Heart left ventricle (tissue), 16 donors: ENCODE measurements at places on chromosomes 11 and 22. TPM values are rescaled to one million over a fixed set of nuclear protein-coding genes. Genes with fewer than 3 reads are reported as not detected.

DNA sequence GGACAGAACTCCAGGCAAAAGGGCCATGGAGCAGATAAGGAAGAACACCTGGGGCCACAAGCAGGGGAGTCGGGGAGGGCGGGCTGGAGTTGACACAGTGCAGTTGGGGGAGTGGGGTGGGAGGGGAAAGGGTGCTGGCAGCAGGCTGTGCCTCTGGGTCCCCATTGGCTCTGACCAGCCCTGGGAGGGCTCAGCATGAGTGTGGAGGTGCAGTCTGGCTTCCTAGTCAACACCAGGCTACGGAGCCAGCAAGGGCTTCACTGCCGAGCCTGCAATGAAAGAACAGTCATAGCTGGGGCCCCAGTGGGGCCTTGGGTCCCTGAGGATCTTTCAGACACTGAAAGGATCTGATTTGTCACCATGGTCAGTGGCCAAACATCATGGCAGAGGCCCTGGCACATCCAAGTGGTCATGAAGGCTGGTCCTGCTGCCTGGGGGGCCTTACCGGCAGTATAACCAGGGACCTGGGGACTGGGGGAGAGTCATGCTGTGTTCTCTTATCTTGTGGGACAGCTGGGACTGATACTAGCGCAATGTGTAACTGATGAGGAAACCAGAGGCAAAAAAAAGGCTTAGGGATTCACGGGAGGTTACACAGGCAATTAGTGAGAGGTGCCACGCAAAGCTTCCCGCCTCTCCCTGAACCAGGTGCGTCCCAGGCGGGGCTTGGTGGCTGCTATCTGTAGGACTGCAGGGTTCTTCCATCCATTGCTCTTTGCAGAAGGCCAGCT, 11.6 kb downstream of the SLC37A2 start:
- DNase-seq: no peak

- no peak for DNase-seq
These were observed 26.3 kb upstream of the RASL10A start for GRCh38 chr22:29341849-29342127.

TMEM191C gene
- polyA plus RNA-seq: 0.35 TPM

- peak; percentile 40 for DNase-seq
These were observed 68.5 kb upstream of the PARVG start for GRCh38 chr22:44112191-44112590.

- no peak for DNase-seq
These were observed 55.1 kb upstream of the SCUBE2 start for GRCh38 chr11:9146477-9146876.

IL18BP gene
- polyA plus RNA-seq: 4.1 TPM

GRCh38 chr11:7648264-7648663, 25.0 kb downstream of the CYB5R2 start:
- DNase-seq: no peak

DNA sequence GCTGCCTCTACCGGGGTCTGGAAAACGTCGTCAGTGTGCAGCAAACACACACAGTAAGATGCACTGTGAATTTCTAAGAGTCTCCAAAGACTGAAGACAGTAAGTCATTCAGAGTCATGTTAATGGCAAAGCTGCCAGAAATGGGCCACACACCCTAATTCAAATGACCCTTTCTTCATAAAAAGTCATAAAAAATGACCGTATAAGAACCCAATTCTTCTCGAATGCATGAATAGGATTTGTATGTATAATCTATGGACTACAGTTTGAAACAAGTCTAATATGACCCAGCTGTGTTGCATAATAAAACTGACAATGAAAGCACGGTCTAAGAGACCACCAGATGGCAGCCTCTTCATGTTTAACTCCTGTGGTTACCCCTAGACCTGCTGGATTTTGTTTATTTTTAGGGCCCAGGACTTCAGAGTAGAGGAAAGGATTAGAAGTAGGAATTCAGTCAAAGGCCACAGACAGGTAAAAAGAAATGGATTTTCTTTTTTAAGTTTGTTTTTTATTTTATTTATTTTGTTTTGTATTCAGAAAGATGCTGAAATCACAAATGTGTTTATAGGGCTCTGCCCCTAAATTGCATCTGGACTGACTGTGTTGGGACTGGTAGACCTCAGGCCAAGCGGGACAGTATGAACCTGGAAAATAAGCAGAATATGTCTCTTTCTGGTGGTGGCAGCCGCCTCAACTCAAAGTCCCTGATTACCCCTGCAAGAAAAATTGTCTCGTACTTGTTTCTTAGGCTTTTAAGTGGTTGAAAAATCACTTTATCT, 32.1 kb upstream of the SLC5A12 start:
- peak; percentile 10 for DNase-seq

LDHAL6A gene
- polyA plus RNA-seq: not detected

DNA sequence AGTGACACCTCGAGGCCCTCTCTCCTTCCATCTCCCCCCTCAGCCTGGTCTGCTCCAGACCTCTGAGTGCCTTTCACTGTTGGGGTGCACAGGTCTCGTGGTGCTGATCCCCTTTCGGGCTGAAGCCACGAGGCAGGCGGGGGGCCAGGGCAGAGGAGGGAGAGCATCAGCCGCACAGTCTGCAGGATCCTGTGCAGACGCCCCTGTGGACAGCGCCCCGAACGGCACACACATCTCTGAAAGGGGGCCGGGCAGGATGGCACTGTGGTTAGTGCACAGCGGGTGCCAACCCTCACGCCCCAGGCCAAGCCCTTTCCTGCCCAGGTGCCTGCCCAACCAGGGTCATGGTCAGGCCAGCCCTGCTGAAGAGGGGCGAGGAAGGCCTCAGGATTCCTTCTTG, 56.7 kb downstream of the CACNA1I start:
- DNase-seq: no peak

DNA sequence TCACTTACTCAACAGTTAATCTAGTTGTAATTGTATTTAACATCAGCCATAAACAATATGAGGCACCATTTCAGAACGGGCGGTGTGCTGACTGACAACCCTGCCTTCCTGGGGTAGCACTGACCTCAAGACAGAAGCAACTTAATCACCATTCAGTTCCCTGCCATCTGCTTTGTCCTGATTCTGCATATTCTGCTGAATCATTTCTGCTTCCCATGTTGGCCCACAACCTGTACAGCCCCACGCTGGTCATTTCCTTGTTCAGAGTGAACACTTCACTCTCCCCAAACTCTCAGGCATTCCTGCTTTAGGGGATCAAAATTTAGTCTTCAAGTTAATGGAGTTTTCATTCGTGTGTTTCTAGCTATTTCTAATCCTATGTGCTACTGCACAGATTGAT, 132.3 kb upstream of the ZBED5 start:
- DNase-seq: no peak

IFITM10 gene
- polyA plus RNA-seq: 0.19 TPM

DNA sequence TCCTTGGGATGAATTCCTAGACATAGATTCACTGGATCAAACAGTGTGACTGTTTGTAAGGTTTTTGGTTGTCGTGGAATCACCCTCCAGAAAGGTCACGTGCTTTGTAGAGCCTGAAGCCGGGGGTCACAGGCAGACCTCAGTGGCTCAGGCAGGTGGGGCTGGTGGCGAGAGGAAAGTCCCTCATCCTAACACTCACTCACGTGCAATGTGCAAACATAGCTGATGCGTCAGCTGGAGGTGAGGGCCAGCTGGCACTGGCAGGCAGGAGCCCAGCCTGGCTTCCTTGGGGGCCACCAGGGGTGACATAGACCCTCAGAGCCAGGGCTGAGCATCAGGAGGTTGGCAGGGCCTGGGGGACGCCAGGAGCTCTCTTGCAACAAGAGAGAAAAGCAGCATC, 90.0 kb downstream of the ARHGAP8 start:
- no peak for DNase-seq

- DNase-seq: peak; percentile 94
These were observed at the start of gene SMTN for GRCh38 chr22:31080848-31081649. SMTN (plus strand) TSS chr22:31081318; CDS start chr22:31083259, 1,941 bp downstream.

GRCh38 chr11:130327716-130328115, 13.0 kb upstream of the ZBTB44 start:
- DNase-seq: no peak

GRCh38 chr22:48943567-48944432, 883.9 kb downstream of the BRD1 start:
- no peak for DNase-seq

- no peak for DNase-seq
These were observed 184.2 kb downstream of the BLID start for GRCh38 chr11:121931748-121932352.

DNA sequence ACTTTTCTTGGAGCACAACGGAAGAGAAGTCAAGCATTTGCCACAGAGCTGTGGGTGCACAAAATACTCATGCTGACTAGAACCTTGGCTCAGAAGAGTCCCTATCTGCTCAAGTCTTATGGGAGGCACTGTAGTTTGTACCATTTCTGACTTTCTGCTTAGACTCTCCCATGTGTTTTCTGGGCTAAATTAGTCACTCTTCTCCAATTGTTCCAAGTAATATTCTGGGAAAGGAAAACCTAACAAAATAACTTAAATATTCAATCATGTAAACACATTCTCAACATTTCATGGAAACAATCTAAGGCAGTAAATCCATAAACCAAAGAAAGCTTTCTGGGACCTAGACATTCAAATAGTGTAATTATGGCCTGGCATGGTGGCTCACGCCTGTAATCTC, 220.7 kb downstream of the SWAP70 start:
- no peak for DNase-seq
